Hypothalamus (tissue), 51 donors: ENCODE measurements at places on chromosomes 12 and 14.
A peak's percentile ranks its signal among the peaks of the same experiment; 100 is the strongest.

DNA sequence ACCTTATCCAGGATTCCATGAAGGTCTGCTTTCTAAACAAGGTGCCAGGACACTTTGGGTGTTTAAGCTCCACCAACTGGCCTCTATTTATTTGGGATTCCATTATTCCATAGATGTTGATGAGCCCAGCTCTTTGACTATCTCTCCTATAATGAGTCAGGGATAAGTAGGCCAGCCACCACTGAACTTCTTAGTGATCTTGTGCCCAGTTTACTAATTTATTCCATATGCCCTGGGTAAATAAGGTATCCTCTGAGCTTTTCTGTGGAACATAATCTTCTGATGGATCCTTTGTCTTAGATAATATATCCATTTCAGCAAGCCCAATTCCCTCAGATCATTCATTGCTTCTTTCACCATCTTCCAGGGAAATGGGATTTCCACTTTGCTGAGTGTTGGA is 535.0 kb downstream of the FOXG1 start:
- no peak for DNase-seq

DNA sequence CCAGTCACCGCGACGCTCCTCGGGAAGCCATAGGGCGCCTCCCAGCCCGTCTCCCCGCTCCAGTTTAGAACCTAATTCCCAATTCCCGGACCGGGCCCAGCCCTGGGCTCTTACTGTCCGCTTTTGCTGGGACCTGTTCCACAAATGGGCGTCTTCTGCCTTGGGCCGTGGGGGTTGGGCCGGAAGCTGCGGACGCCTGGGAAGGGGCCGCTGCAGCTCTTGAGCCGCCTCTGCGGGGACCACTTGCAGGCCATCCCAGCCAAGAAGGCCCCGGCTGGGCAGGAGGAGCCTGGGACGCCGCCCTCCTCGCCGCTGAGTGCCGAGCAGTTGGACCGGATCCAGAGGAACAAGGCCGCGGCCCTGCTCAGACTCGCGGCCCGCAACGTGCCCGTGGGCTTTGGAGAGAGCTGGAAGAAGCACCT is 797 bp downstream of the UNG start:
- no peak for DNase-seq

DNA sequence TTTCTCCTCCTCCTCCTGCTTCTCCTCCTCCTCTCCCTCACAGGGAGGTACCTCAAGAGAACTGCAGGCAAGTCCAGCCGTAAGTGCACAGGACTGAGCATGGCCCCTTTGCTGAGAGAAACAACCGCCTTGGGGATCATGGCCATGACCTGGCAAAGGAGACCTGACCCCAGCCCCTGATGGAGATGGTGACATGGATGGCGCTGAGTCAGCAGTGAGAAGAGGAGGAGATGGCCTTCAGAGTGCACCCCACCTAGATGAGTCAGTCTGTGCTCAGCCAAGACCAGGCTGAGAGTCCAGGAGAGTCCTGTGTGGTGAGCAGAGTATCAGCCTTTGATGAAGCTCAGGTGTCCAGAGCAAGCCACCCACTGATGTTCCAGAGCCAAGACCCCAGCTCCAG is 36.4 kb downstream of the MEG3 start:
- no peak for DNase-seq

DNA sequence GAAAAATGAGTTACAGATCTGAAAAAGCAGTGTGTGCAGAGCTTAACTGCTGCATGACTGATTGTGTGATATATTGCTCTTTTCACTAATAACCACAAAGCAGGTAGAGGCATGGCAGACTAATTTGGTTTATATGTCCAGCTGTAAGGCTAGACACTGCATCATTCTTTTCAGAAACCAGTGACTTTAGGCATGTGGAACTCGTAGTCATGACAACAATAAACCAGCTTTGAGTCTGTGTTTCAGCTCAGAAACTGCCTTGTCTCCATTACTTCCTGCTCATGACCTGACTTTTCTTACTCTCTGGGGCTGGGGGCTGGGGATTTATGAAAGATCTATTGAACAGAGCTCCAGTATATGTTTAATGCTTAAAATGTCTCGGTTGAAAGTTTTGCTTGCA is 146.8 kb upstream of the LRIG3 start:
- DNase-seq = no peak

DNA sequence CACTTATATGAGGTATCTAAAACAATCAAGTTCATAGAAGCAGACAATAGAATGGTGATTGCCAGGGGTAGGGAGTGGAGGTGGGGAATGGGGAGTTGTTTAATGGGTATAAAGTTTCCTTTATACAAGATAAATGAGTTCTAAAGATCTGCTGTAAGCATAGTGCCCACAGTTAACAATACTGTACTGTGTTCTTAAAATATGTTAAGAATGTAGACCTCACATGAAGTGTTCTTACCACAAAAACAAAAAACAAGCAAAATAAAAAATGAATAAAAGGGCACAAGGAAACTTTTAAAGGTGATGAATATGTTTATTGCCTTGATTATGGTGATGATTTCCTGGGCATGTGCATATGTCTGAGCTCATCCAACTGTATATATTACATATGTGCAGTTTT is 211.8 kb downstream of the MSRB3 start:
- DNase-seq = no peak

- DNase-seq = no peak
These were observed 841 bp downstream of the GLI1 start for GRCh38 chr12:57460468-57460784.

DNA sequence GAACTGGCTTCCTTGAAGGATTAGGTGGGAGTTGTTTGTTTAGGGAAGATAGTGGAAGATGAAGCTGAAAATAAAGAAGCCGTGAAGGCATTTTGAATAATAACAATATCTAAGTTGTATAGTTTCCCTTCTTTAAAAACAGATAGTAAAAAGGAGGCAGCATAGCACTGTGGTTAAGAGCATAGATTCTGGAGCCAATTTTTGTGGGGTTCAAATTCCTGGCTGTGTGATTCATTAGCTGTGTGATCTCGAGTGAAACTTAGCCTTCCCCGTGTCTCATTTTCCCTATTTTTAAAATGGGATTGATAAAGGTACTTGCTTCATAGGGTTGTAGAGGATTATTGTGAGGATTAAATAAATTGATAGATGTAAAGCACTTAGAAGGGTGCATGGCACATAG is 104.5 kb downstream of the MYRFL start:
- DNase-seq = no peak

DNA sequence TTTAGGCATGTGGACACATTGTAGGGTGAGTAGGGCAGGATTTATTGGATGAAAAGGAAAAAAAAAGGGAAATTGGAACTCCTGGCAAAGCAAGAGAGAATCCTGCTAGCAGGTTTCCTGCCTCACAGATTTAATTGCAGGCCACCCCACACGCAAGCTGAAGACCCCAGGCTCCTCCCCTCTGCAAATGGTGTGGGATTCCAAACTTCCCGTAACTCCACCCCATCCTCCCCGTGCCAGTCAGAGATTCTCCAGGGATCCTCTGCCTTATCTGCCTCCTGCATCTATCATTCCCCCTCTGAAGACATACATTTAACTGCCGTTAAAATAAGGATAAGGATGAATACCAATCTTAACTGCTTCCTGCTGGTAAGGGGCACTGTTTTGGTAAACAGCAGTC is 249.8 kb upstream of the GARIN2 start:
- DNase-seq = no peak

- no peak for DNase-seq
These were observed 350.4 kb downstream of the BMP4 start for GRCh38 chr14:53606203-53606602.

GRCh38 chr14:55341781-55342180 is 69.8 kb downstream of the ATG14 start:
- DNase-seq = no peak

- DNase-seq = no peak
These were observed 923 bp upstream of the ITPR2 start for GRCh38 chr12:26833743-26834490.

DNA sequence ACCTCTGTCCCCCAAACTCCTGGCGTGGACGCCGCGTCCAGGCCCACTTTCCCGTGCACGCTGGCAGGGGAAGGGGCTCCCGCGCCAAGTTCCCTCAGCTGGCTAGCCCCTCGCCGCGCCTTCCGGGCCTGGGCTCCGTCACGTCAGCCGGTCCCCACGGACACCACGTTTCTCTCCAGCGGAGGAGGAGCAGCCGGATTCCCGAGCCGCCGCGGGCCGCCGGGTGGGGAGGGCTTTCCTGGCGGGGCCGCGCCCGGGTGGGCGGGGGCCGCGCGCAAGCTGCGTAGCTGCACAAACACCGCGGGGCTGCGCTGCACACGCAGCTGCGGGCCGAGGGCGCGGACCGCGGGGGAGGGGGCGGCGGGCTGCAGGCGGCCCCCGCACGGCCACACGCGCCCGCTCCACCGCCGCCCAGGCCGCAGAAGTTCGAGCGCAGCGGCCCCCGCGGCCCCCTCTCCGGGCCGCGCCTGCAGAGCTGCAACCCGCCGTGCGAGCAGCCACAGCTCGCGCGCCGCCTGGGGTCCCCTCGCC is 45.1 kb upstream of the PNMA1 start:
- peak; percentile 59 for DNase-seq

DNA sequence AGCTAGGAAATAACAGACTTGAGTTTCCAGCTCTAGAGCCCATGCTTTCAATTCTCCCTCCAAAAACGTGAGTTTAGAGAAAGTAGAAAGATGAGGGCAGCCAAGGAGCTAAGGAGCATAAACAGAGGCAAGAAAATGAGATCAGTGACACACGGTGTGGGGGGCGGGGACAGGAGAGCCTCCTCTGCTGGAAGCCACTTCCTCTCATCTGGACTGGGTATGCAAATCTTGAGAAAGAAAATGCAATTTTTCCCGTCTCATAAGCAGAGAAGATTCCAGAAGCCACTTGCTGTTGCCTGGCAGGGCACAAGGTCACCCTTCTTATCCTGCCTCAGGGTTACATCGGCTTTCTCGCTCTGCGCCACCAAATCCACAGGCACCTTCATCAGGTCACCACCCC is 6.0 kb downstream of the OR10P1 start:
- DNase-seq = no peak

DNA sequence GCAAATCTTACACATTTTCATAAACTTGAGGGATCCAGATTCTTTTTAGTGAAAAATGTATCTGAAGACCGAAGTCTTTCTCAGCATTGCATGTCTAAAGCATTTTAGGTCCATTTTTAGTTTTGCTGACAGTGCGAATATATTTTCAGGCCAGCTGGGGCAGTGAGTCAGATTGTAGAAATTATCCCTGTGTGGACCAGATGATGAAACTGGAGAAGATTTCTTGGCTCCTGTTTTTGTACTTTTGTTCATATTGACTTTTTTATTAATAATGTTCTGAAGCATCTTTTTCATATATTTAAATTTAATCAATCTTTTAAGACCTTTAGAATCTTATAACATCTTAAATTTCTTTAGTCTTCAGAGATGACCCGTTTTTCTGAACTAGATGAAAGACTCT is 173.1 kb downstream of the FLRT2 start:
- no peak for DNase-seq

DNA sequence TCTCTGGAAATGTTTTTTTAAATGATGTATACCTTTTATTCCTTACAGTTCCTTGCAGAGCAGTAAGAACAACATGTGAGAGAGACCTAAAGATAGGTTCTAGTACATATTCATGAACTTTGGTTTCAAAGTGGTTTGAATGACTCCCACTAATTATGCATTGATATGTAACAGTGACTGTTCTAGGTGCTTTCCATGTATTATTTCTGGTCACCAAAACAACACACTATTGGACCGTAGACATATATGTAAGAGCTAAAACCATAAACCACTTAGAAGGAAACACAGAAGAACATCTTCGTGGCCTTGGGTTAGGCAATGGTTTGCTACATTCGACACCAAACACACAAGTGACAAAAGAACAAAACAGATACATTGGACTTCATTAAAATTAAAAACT is 37.9 kb downstream of the SOX5 start:
- DNase-seq = no peak

- DNase-seq = no peak
These were observed 13.1 kb upstream of the ANKS1B start for GRCh38 chr12:99997806-99998205.
